ENCODE measurements at places on chromosomes 13 and 19.

DNA sequence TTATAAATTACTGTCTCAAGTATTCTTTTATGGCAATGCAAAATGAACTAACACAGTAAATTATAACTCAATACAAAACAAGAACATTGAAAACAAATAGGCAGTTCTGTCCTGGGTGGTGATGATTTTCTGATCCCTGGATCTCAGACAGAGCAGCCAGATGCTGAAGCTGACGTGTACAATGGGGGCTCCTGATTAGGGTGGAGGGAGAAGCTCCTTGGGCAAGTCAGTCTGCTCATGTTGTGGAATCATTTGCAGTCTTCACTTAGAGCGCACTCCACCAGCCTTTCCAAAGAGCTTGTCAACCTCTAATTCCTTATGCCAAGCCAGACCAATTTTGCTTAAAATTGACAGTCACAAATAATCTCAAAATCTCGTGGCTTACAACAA lies 21.6 kb downstream of the FXYD5 start:
- no peak for DNase-seq

DNA sequence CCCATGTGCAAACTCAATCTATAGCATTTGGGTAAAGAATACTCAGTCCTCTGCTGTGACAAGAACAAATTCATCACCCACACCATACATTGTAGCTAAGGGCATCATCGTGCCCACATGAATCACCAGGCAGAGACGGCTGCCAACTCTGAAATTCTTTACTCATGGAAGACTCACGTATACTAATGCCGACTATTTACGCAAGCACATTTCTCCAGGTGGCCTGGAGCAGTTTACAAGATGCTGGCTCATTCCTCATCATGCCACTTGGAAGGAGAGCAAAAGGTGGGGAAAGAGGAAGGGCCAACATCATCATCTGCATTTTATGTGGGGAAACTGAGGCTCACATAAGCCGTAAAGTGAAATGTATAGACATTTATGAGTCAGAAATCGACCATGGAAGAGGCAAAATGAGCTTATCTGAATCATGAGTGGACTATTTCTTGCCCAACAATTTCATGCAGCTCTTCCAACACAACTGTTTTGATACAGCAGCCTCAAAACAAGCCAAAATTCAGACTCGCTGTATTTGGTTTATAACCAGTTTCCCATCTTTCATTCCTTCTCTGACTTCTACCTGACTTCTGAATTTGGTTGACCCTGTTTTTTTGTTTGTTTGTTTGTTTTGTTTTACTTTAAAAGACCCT lies 213.9 kb upstream of the SERP2 start:
- DNase-seq, result no peak

- no peak for DNase-seq
Observed at GRCh38 chr13:51327961-51328360, 11.5 kb upstream of the SERPINE3 start.

- no peak for DNase-seq
Observed at GRCh38 chr13:61417086-61417570, 1.5 kb upstream of the PCDH20 start.

DNA sequence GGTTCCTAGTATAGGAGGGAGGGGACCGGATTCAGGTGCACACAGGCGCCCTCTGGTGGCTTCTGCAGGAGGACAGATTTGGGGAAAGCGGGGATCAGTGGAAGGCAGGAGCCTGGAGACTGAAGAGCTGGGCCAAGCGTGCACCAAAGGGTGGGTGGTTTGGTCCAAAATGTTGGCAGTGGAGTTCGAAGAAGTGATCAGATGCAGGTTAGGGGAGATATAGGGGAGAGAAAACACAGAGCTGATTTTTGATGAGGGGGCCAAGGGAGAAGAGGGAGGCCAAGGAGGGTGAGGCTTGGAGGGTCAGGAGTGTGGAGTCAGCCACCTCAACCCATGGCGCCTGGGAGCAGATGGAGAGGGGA lies 6.8 kb upstream of the CARM1 start:
- peak; percentile 52 for DNase-seq

GRCh38 chr19:45901432-45901911 lies 941 bp downstream of the MYPOP start:
- DNase-seq, result no peak

GRCh38 chr19:1584500-1585242 lies 8.0 kb downstream of the MBD3 start:
- DNase-seq, result no peak

- DNase-seq, result no peak
Observed at GRCh38 chr19:38845374-38846024, 4.3 kb downstream of the HNRNPL start.

- DNase-seq, result no peak
Observed at GRCh38 chr13:33662392-33662791, 155.6 kb upstream of the RFC3 start.

GRCh38 chr19:54877471-54877870 lies 3.4 kb downstream of the FCAR start:
- no peak for DNase-seq

DNA sequence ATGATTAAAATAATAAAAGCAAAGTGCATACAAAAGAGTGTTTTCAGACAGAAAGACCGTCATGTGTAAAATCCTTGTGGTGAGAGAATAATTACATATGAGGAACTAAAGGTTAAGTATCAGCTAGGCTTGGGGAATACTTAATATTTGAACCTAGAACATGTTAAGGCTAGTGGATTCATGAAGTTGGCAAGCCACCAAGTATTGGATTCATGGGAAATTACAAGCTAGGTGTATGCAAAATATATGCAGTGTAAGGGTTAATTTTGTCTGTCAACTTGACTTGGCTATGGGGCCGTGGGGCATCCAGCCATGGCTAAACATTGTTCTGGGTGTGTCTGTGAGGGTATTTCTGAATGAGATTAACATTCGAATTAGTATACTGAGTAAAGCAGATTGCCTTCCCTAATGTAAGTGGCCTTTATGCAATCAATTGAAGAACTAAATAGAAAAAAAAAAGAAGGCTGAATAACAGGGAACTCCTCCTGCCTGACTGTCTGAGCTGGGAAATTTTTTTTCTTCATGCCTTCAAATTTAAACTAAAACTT lies 533.5 kb upstream of the KLF12 start:
- DNase-seq, result no peak

DNA sequence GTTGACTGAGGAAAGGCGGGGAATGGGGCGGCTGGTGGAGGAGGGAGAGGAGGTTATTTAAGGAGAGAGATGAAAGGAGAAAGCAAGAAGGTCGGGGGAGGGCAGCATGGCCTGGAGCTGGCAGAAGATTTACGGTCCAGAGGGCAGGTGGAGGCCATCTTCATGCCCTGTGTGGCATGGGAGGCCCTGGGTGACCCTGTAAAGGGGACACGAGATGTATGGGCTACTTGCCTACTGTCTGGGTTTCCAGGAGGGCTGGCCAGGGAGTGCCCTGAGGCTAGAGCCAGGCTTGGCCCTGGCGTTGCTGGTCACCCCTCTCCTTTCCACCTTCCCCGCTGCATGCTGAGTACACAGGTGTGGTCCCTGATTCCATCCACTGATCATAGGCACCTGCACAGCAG lies 6.1 kb downstream of the WTIP start:
- DNase-seq, result no peak

DNA sequence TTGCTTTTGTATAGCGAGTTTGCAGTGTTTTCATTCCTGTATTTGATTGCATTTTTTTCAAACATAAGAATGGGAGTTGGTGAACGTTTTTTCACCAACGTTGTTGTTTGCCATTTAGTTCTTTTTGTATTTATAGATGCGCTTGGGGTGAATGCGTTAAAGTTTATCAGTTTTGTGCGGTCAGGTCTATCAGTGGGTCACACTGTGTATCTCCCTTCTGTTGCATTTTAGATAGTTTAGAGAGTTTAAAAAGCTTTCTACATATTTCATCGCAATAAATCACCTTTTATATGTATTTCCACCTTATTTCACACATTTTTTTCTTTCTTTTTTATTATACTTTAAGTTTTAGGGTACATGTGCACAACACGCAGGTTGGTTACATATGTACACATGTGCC lies 16.4 kb downstream of the OR7A5 start:
- no peak for DNase-seq

DNA sequence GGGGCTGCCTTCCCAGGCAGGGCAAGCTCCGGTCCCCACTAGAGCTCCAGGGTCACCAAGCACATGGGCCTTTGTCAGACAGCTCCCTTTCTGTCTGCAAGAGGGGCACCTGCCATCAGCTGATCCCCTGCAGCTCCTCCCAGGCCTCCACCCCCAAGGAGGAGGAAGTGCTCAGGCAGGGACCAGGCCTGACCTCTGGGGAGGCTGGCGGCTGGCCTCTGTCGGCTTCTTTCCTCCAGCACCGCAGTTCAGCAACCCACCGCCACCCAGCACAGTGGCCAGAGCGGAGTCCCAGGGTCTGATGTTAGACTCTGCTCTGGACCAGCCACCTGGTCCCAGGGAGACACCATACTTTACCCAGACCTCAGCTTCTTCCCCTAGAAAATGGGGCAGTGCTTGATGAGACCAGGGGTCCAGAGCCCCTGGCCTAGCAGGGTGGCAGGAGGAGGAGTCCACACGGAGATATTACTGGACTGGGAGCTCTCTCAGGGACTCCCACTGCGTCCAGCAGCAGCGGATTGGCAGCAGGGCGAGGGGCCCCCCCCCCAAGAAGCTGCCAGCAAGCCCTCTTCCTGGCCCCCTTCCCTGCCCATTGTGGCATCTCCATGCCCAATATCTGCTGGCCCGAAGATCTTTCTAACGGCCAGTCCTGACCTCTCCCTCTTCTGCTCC lies 24.1 kb downstream of the NKPD1 start:
- DNase-seq, result no peak

DNA sequence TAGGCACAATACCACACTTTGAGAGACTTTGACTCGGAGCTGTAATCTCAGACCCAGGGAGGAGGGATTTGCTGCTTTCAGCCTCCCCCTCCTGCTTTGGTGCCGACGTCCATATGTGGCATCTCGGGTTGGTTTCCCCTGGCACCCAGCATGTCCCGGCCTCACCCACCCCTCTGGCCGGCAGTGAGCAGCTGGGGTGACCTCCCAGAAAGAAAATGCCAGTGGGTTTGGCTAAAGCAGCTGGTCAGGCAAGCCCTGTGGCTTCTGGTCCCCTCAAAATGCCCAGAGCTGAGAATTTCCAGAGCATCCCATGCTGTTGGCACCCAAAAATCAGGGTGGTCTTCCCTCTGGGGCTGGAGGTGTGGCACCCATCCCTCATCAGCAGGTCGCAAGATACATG lies 34.1 kb downstream of the INSR start:
- no peak for DNase-seq
